ENCODE measurements at places on chromosomes 12 and 14. TPM values are rescaled to one million over a fixed set of nuclear protein-coding genes. Genes with fewer than 3 reads are reported as not detected.

DNA sequence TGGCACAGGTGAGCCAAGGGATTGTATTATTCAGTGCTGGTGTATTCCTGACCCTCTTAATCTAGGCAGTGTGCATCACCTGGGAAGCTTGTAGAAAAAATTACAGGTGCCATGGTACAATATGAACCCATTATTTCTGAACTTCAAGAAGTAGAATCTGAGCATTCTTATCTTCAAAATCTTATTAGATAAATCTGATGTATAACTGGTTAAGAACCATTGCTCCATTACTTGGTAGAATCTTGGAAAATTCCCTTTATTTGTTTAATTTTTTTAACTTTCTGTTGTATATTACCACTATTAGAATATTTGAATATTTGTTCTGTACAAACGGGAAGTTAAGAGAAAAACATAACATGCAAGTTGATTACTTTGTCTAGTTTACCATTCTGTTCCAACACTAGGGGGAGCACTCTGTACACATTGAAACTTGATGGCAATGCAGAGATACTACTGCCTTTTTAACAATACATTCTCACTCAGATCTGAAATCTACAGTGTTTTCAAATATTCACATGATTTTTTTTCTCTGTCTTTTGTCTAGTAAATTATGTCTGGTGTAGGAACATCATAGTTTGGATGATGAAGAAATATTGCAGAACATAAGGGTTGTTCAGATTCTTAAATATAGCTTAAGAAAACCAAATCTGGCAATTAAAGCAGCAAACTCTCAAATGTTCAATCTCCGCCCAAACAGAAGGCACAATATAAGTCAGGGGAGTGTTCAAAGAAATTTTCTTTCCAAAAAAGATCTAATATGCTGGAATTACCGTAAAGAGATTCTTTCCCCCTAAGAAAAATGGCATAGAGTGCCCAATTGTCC is 196.6 kb downstream of the PCNX1 start:
- DNase-seq: peak; percentile 55

DNA sequence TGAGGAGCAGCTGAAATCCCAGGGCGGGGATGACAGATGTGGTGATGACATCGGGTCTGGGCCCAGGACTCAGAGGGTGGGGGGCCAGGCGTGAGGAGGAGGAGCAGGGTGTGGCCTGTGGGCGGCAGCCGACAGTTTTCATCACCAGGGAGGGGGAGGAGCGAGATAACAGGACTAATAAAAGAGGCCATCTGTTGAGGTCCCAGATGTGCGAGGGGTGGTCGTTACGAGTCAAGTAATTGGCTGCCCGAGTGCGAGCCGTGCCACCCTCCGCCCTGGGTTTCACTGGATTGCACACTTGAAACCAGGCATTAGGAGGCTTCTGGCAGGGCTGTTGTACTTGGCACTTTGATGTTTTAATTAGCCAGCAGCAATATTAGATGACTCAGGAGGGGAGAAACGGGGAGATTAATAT is 67.2 kb downstream of the NOS1 start:
- DNase-seq: peak; percentile 10

ASPG gene
- 14.9 TPM for polyA plus RNA-seq

YARS2 gene
- polyA plus RNA-seq: 35.0 TPM
